KG1 (cell line): ENCODE measurements at places on chromosomes 2 and 18.

- no peak for DNase-seq
These were observed 8.3 kb downstream of the MOCOS start for GRCh38 chr18:36195427-36196122.

DNA sequence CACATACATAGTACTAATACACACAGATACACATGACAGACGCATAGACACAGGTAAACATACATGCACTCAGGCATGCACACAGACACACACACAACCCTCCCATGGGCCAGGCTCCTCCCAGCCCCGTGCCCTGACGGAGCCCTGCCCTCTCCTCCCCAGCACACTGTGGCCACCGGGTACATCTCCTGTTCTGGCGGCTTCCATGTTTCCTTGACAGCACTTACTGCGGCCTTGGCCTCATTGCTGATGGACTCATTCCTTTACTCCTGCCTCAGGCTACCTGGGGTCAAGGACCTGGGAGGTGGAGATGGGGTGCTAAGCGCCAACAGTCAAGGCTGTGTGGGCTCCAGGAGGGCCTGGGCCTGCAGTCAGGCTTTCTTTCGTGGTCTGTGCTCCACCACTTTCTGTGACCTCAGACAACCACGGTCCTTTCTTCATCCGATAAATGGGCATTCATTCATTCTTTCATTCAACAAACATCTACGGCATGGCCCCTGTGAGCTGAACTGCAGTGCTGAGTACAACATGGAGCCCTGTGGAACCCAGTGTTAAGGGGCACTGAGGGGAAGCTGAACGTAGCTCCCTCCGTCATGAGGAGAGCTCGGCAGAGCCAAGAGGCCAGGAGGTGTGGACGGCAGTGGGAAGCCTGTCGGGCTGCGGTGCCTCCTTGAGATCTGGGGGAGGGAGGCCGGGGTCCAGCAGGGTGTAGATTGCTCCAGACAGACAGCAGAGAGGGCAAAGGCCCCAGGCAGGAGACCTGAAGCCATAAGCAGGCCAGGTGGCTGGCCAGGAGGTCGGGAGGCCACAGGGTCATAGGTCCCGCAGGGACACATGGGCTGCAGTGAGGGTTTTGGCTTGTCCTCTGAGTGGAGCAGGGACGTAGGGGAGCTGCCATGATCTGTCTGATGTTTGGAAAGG lies 190.4 kb upstream of the HDAC4 start:
- DNase-seq, result no peak

DNA sequence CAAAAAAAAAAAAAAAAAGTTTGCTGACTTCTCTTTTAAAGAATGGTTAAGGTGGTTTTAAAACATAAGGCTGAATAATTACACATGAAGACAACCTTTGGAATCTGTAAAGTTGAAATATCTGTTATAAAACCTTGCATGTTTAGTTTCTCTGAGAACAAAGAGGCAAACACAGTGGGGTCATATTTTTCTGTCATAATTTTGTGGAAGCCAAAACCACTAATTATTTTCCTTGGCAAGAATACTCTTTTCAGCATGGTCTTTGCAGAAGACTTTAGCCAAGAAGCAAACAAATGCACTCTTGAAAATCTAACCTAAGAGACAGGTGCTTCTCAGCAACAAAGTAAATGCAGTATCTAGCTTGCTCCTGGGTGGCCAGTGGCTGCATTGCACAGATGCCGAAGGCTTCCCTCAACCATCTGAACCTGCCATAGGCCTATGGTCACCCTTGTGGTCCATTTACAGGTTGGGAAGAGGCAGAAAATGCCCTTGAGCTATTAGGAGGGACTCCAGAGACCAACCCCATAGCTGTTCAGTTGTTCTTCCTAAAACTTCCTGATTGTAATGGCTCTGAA lies 44.8 kb downstream of the ZAP70 start:
- no peak for DNase-seq

GRCh38 chr18:43789234-43790000 lies 512.1 kb upstream of the SYT4 start:
- DNase-seq, result no peak

- DNase-seq, result no peak
These were observed 19.7 kb downstream of the RASGRP3 start for GRCh38 chr2:33496150-33496549.

GRCh38 chr2:225276207-225276606 lies 123.3 kb upstream of the NYAP2 start:
- no peak for DNase-seq

DNA sequence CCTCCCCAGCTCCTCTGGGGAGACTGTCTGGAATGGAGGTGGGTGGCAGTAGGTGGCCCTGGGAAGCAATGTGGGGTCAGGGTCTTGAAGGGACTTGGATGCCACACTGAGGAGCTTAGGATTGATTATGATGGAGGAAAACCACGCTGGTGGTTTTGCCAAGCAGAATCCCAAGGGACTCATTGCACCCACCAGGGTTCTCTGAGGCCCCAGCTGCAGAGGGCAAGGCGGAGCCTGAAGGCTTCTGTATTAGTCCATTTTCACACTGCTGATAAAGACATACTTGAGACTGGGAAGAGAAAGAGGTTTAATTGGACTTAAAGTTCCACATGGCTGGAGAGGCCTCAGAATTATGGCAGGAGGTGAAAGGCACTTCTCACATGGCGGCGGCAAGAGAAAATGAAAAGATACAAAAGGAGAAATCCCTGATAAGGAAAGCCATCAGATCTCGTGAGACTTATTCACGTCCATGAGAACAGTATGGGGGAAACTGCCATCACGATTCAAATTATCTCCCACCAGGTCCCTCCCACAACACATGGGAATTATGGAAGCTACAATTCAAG lies 87.2 kb upstream of the YWHAQ start:
- no peak for DNase-seq

- no peak for DNase-seq
These were observed 164.3 kb downstream of the LTBP1 start for GRCh38 chr2:33111002-33111446.

- no peak for DNase-seq
These were observed 35.4 kb upstream of the DNER start for GRCh38 chr2:229749779-229750178.

GRCh38 chr2:15941481-15941850 lies 1.1 kb downstream of the MYCN start:
- DNase-seq, result no peak

GRCh38 chr2:168541858-168542257 lies 85.8 kb downstream of the CERS6 start:
- no peak for DNase-seq

DNA sequence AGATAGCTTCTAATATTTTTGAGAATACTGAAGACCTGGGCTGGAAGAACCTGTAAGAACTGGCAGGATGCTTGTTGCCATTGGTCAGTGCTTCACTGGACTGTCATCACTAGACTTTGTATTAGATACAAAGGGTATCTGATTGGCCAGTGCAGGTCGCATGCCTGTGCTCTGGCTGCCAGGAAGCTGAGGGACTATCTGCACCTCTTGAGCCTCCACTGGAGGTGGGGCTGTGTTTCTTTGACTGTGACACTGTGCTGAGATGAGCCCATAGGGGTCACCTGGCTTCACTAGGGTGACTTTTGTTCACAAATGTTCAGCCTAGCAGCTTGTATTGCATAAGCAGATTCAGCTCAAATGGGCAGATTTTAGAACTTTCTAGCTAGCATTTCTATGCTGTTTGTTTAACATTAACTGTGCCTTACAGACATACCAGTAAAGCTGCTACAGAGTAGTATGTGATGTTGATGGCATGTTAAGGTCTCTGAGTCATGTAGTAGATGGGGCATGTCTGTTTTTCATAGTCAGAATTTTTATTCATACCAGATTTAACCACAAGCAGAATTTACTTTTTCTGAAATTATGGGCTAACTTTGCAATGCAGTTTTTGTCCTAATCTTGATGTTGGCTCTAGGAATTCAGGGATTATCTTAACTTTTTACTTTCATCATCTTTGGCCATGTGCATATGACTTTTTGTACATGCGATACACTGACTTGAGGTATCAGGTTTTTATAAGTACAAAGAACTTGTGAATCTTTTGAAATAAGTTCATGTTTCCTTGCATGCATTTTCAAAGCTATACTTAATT lies 56.1 kb downstream of the RHBDD1 start:
- DNase-seq, result no peak

DNA sequence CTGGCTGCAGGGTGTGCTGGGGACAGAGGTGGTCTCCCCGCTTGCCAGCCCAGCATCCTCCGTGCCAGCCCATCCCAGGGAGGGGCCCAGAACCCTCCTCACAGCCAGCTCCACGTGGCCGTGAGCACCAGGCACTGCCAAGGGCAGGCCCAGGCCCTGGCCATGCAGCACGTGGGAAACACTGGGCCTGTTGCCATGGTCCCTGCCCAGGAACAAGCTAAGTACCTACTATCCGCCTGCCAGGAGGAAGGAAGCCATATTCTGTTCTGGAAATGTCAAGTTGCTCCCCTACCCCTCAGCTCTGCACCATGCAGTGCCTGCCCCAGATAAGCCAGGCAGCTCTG lies 250.6 kb downstream of the CYP26B1 start:
- DNase-seq, result no peak

DNA sequence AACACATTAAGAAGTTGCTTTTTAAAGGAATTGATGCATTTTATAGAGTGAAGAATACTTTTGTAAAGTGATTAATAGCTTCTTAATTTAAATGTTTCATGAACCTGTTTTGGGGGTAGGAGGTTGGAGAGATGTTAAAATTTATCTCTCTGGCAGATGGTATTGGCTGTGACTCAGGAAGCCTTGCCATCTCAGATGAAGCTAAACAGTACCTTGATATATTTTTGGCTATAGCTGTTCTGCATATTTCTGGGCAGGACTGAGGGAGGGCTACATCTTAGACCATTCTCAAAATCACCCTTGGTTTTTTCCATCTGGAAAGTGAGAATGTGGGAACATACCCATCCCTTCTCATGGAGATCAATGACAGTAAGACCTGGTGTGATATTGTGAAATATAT lies 13.4 kb downstream of the CAPN14 start:
- no peak for DNase-seq

DNA sequence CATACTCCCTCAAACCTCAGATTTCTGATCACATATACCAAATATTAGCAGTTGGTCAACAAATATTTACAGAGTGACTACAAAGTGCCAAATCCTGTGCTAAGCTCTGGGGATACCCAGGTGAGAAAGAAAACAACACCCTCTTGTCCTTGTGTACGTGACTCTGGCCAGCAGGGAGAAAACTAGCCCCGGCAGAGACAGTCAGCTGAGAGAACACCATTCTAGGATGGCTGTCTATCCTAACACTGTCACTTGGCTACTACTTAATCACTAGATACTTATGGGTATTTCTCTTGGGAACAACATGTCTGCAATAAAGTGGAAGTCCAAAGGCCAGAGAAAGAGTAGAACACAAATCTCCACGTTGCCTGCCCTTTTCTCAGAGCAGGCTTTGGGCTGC lies 57.9 kb upstream of the CD226 start:
- no peak for DNase-seq

DNA sequence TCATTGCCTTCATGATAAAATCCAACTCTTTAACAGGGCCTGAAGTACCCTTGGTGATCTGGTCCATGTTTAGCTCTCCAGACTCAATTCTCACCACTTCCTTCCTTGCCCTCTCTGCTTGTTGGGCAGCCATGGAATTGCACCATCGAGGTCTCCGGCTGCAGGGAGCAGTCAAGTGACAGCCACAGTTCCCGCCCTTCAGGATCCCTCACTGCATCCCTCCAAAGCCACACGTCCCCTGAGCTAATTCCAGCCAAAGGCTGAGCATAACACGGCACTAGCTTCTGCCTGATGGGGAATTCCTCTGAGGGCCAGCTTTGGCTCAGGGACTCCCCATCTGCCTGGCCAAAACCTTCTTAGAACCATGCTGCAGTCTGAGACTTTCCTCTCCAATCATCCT lies 47.4 kb upstream of the SLC1A4 start:
- DNase-seq, result no peak

DNA sequence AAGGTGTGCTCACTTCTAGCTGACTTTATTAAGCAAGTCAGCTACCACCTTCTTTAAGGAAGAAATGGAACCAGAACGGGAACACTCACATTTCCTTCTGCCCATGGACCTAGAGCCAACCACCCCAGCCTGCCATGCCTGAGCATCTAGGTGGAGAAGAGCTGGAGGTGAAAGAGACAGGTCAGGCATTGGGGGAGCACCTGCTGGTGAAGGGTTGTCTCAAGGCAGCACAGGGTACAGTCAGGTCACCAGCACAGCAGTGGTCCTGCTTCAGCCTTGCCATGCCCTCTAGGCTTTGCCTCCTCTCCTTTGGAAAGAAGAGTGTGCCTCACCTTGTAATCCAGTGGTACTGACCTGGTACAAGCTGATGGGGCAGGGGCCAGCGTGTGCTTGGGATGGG lies 107.9 kb downstream of the KCNF1 start:
- no peak for DNase-seq

- peak; percentile 45 for DNase-seq
These were observed 706 bp upstream of the BCL11A start for GRCh38 chr2:60554074-60554645.

- DNase-seq, result no peak
These were observed 56.0 kb downstream of the METTL4 start for GRCh38 chr18:2515171-2515787.

DNA sequence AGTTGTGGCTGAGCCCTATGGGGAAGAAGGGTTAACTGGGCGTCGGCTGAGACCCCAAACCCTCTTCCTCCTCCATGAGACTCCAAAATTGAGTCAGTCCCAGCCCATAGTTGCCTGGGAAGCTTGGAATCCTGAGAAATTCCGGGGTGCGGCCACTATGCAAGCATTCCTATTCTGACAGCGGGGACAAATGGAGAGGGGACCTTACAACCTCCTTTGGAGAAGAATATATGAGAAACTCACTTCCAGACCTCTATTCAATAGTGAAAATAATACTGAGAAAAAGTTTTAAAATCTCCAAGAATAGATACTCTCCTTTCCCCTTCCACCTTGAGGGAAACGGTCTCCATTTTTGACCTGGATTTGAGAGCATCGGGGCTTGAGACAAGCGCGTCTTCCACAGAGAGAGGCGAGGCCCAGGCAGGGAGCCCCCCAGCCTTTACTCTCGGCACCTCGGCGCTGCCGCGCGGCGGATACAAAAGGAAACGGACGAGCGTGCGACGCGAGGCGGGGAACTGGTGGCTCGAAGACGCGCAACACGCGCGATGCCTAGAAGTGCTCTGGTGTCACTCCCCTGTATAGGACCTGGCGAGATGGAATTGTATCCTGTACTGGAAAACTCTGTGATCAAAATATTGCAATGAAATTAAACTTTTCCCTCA lies 11.1 kb downstream of the NR4A2 start:
- DNase-seq, result no peak

DNA sequence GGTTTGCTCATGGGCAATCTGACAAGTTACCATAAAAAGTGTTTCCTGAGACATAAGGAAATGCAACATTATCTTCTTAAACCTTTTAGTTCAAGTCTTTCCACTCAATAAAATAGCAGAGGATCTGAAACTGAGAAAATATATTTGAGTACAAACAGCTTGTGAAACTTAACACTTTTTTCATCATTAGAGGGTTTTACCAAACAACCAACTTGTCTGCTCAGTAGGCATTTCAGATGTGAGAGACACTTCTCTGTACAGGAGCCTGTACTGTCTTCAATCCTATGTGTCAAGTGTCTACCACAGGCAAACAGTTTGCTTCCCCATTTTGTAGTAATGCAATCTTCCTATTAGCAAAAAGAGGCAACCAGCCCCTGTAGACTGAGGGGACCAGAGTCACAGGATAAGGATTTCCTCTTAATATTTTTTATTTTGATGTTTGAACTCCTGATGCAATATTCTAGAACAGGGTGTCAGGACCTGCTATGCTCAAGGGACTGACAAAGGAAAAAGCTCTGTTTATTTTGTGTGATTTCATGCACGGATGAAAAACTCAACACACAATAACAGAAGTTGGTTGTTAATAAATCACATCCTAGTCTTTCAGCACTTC lies 159.1 kb upstream of the LHCGR start:
- no peak for DNase-seq

GRCh38 chr18:55593888-55594287 lies 5.9 kb upstream of the TCF4 start:
- no peak for DNase-seq
